AG04450 (cell line): ENCODE measurements at places on chromosomes 6 and 20. TPM values are rescaled to one million over a fixed set of nuclear protein-coding genes. Genes with fewer than 3 reads are reported as not detected.

DNA sequence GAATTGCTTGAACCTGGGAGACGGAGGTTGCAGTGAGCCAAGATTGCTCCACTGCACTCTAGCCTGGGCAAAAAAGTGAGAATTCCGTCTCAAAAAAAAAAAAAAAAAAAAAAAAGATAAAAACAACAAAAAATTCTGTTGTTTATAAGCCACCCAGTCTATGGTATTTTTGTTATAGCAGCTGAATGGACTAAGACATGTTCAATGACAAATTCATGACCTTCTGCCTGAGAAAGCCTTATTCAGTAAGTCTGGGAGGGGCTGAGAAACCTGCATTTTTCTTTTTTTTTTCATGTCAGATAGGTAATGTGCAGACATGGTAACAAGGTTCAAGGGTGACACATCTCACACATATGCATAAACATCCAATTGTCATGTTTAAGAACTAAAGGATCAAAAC is 40.4 kb upstream of the TRAF3IP2 start:
- DNase-seq, result no peak

GRCh38 chr20:9981829-9982228 is 53.0 kb upstream of the ANKEF1 start:
- no peak for DNase-seq

DNA sequence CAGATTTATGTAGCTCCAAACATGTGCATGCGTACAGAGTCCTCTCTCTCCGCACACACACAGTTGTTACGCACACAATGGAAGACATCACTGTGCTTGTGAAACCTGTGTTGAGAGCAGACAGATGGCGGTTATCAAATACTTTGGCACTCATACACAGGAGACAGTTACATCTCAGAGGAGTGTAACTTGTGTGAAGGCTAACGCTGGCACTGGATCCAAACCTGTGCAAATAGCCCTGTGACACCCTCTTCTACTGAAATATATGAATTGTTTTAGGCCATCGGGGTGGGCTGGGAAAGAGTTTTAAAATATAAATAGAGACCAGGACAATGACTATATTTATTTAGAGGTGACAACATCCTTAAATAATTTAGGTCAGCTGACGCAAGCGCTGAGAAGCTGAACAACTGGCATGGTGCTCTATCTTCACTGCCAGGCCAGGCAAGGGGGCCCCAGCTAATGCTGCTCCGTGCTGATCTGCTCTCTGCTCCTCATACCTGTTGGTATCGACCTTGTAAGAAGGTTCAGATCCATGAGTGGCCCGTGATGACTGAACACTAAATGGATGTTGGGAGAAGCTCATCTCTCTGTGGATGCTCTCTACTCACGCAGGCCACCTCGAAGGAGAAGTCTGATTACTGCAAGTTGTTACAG is 69.4 kb downstream of the FOXC1 start:
- no peak for DNase-seq

GRCh38 chr6:152993847-152994246 is 8.7 kb downstream of the MTRF1L start:
- DNase-seq, result no peak

GRCh38 chr6:169022079-169022478 is 231.6 kb downstream of the THBS2 start:
- DNase-seq, result no peak

GRCh38 chr20:41436679-41437078 is 70.1 kb upstream of the EMILIN3 start:
- peak; percentile 6 for DNase-seq

- no peak for DNase-seq
Observed at GRCh38 chr6:68726337-68726736, 91.3 kb downstream of the ADGRB3 start.

DNA sequence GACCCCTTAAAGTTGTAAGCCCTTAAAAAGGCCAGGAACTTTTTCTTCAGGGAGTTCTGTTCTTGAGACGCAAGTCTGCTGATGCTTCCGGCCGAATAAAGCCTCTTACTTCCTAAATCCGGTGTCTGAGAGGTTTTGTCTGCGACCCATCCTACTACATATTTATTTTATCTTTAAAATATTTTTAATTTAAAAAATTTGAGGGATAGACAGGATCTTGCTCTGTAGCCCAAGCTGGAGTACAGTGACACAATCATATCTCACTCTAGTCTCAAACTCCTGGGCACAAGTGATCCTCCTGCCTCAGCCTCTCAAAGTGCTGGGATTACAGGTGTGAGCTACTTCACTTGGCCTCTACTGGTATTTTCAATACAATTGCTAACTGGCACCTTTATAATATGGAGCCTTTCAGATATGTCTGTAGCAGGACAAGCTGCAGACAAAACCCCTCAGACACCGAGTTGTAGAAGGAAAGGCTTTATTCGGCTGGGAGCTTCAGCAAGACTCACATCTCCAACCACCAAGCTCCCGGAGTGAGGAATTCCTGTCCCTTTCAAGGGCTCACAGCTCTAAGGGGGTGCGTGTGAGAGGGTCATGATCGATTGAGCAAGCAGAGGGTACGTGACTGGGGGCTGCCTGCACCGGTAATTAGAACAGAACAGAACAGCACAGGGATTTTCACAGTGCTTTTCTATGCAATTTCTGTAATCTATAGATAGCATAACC is 41.0 kb downstream of the GPX5 start:
- DNase-seq, result no peak

The DEFB132 gene
- polyA plus RNA-seq, result not detected in 2 replicates

The MUC22 gene
- not detected in 2 replicates for polyA plus RNA-seq

The ANKRD66 gene
- polyA plus RNA-seq, result not detected in 2 replicates

The PPP1R18 gene
- 83.2 and 89.6 TPM in 2 replicates for polyA plus RNA-seq

The TSBP1 gene
- polyA plus RNA-seq, result not detected in 2 replicates

The PRSS35 gene
- 5.6 and 7.3 TPM in 2 replicates for polyA plus RNA-seq

The SLC22A1 gene
- 0.10 and 0.36 TPM in 2 replicates for polyA plus RNA-seq

The OR2H1 gene
- not detected in 2 replicates for polyA plus RNA-seq

The ZDHHC14 gene
- polyA plus RNA-seq, result 2.1 and 2.2 TPM in 2 replicates
